ENCODE measurements at places on chromosomes 5 and 9. TPM values are rescaled to one million over a fixed set of nuclear protein-coding genes. Genes with fewer than 3 reads are reported as not detected.
A peak's percentile ranks its signal among the peaks of the same experiment; 100 is the strongest.

DNA sequence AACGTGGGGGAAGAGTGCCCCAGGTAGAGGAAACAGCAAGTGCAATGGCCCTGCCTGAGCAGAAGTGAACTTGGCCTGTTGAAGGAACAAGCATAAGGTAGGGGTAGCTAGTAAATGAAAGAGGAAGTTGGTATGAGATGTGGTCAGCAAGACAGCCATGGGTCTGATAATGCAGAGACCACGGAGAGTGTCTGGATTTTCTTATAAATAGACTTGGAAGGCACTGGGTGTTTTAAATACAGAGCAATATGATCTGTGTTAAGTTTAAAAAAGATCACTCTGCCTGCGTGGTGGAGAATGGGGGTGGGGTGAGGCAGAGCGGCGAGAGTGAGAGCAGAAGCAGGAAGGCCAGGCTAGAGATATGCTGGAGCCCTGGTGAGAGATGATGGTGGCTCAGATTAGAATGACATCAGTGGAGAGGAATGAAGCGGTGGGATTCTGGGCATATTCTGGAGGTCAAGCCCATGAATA lies 4.2 kb downstream of the ADAM19 start:
- no peaks in the 10 kb centered on the region for H3K36me3 ChIP-seq
- peaks cover 10% of the 10 kb centered on the region for H3K4me1 ChIP-seq
- DNase-seq, result no peak

DNA sequence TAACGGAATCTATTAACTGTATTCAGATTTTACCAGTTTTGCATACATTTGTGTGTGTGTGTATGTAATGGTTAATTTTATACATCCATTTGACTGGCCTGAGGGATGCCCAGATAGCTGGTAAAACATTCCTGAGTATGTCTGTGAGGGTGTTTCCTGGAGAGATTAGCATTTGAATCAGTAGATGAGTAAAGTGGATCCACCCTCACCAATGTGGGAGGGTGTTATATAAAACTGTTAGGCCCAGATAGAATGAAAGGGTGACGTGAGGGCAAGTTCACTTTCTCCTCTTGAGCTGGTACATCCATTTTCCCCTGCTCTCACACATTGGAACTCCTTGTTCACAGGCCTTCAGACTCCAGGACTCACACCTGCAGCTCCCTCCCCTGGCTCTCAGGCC lies 88.7 kb downstream of the EMB start:
- H3K36me3 ChIP-seq, result peaks cover 3% of the 10 kb centered on the region
- H3K4me3 ChIP-seq, result no peak overlapping the region
- DNase-seq, result no peak

DNA sequence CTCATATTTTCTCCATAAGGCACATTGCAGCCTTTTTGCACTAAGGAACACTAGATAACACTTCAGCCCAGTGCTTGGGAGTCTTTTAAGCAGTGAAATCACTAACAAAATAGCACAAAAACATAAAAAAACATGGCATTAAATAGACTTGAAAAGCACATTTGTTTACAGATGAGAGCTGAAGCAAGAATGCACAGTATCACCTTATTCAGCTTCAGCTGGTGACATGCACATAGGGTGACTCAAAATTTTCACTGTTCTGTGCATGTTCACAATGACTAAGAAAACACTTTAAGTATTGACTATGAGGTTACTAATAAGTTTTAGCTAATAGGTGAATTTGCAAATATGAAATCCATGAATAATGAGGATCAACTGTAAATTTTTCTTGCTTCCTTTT lies 293.9 kb upstream of the TARS1 start:
- no peak for DNase-seq
- no peaks in the 10 kb centered on the region for H3K36me3 ChIP-seq
- H3K4me1 ChIP-seq, result no peaks in the 10 kb centered on the region
- H3K4me3 ChIP-seq, result no peak overlapping the region
- no peaks in the 10 kb centered on the region for H3K27me3 ChIP-seq

GRCh38 chr9:115637661-115638060 lies 515.9 kb upstream of the PAPPA start:
- DNase-seq, result no peak
- no peak overlapping the region for H3K4me3 ChIP-seq
- peaks cover 6% of the 10 kb centered on the region for H3K4me1 ChIP-seq
- H3K27me3 ChIP-seq, result no peaks in the 10 kb centered on the region

GRCh38 chr5:1795931-1796330 lies 3.7 kb downstream of the MRPL36 start:
- H3K4me3 ChIP-seq, result no peak overlapping the region
- peaks cover 5% of the 10 kb centered on the region for H3K4me1 ChIP-seq
- H3K36me3 ChIP-seq, result no peaks in the 10 kb centered on the region
- H3K27ac ChIP-seq, result no peak overlapping the region
- no peaks in the 10 kb centered on the region for H3K27me3 ChIP-seq

DNA sequence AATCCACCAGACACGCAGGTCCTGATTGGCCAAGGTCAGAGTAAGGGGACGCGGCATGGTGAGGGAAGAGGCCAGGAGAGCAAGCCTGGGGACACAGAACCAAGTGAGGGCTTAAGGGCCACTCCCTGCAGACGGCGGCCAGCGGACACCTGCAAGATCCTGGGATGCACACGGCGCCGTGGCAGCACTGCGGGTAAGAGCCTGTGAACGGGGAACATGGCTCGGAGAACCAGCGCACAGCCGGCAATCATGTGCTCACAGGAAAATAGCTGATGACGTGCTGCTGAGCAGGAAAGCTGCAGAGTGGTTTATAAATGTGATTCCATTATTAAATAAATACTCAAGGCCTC lies 27.0 kb upstream of the NSMF start:
- DNase-seq, result no peak
- no peaks in the 10 kb centered on the region for H3K4me1 ChIP-seq
- H3K27me3 ChIP-seq, result no peaks in the 10 kb centered on the region
- H3K27ac ChIP-seq, result no peak overlapping the region
- no peaks in the 10 kb centered on the region for H3K36me3 ChIP-seq
- no peak overlapping the region for H3K4me3 ChIP-seq

GRCh38 chr9:76772686-76773445 lies 8.6 kb downstream of the PCA3 start:
- no peaks in the 10 kb centered on the region for H3K27me3 ChIP-seq
- H3K4me3 ChIP-seq, result no peak overlapping the region
- H3K36me3 ChIP-seq, result no peaks in the 10 kb centered on the region
- no peak for DNase-seq
- H3K4me1 ChIP-seq, result no peaks in the 10 kb centered on the region

- no peaks in the 10 kb centered on the region for H3K27me3 ChIP-seq
- DNase-seq, result no peak
- peaks cover 11% of the 10 kb centered on the region for H3K4me1 ChIP-seq
- H3K36me3 ChIP-seq, result no peaks in the 10 kb centered on the region
- H3K27ac ChIP-seq, result no peak overlapping the region
Measured at GRCh38 chr9:123620239-123620638, 264.2 kb downstream of the CRB2 start.

DNA sequence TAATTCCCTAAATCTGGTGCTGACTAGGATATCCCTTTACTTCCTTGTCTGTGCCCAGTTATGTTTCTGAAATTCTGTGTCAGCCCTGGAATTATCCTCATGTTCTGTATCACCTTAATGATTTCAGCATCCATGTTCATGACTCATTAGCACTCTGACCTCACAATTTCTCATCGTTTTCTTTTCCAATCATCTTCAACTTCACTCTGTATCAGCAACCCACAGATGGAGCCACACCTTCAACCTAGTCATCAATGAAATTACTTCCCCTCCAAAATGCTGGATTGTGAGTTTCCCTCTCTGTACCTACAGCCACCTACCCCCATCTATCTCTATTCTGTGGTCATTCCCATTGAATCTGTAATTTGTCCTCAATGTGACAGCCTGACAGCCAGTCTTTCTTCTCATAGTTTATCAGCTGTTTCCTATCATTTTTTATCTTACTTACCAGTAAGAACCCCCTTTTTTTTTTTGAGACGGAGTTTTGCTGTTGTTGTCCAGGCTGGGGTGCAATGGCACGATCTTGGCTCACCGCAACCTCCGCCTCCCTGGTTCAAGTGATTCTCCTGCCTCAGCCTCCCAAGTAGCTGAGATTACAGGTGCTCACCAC lies 3.1 kb upstream of the IL6ST start:
- DNase-seq, result no peak
- H3K4me1 ChIP-seq, result peaks cover 9% of the 10 kb centered on the region
- H3K27me3 ChIP-seq, result no peaks in the 10 kb centered on the region
- H3K27ac ChIP-seq, result no peak overlapping the region
- H3K4me3 ChIP-seq, result no peak overlapping the region

- no peak overlapping the region for H3K4me3 ChIP-seq
- no peaks in the 10 kb centered on the region for H3K4me1 ChIP-seq
- no peak for DNase-seq
- H3K36me3 ChIP-seq, result no peaks in the 10 kb centered on the region
- H3K27ac ChIP-seq, result no peak overlapping the region
Measured at GRCh38 chr5:81147011-81147885, 85.9 kb upstream of the CKMT2 start.

DNA sequence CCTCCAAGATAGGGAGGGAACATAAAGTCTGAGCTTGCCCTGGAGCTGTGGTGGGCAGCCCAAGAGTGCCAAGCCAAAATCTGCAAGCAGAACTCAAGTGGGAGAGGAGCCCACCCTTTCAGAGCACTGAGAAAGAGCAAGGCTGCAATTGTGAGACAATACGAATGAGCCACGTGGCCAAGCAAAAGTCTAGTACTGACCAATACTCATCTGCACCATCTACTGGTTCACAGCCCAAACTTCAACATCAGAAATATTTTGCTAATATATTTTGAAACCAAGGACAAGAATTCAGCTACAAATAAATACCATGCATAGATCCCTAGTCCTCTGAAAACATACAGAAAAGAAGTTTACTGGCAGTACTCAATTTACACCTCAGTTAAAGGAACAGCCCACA lies 696.2 kb upstream of the COX7C start:
- no peaks in the 10 kb centered on the region for H3K4me1 ChIP-seq
- no peak overlapping the region for H3K27ac ChIP-seq
- H3K4me3 ChIP-seq, result no peak overlapping the region
- no peaks in the 10 kb centered on the region for H3K27me3 ChIP-seq
- DNase-seq, result no peak

GRCh38 chr9:126623667-126624478 lies 10.1 kb downstream of the LMX1B start:
- H3K4me3 ChIP-seq, result peak overlapping the region; percentile 1
- H3K4me1 ChIP-seq, result peaks cover 40% of the 10 kb centered on the region

Gene FOXD4
- not detected for total RNA-seq

Gene PCDHB10
- total RNA-seq, result 9.3 TPM

Gene WNT8A
- 0.25 TPM for total RNA-seq

- no peak overlapping the region for H3K27ac ChIP-seq
- no peaks in the 10 kb centered on the region for H3K27me3 ChIP-seq
- H3K36me3 ChIP-seq, result no peaks in the 10 kb centered on the region
- peaks cover 5% of the 10 kb centered on the region for H3K4me1 ChIP-seq
Measured at GRCh38 chr5:4642525-4642924, 497.6 kb upstream of the ADAMTS16 start.

Gene EIF4E1B
- 0.68 TPM for total RNA-seq

Gene IRX2
- 15.4 TPM for total RNA-seq

- no peaks in the 10 kb centered on the region for H3K27me3 ChIP-seq
- H3K4me3 ChIP-seq, result no peak overlapping the region
- peak overlapping the region; percentile 95 for H3K27ac ChIP-seq
- H3K36me3 ChIP-seq, result no peaks in the 10 kb centered on the region
Measured at GRCh38 chr9:136572003-136572827, 26.4 kb upstream of the NOTCH1 start.

DNA sequence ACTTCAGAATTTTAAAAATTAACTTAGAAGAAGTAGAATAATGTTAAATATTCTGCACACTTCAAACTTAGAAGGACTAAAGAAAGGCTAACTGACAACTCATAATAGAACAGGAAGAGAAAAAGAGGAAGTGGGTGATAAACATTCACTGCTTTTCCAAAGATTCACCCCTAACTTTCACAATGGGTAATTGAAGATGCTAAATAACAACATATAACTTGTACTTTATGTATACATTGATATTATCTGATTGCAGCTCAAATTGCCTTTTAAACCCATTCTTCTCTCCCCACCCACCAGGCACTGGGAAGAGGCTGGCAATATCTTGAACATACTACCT lies 376.6 kb downstream of the EFNA5 start:
- no peak overlapping the region for H3K4me3 ChIP-seq
- H3K27ac ChIP-seq, result no peak overlapping the region
- H3K27me3 ChIP-seq, result no peaks in the 10 kb centered on the region

Gene ZCCHC9
- 41.3 TPM for total RNA-seq

Gene WNK2
- 16.7 TPM for total RNA-seq

DNA sequence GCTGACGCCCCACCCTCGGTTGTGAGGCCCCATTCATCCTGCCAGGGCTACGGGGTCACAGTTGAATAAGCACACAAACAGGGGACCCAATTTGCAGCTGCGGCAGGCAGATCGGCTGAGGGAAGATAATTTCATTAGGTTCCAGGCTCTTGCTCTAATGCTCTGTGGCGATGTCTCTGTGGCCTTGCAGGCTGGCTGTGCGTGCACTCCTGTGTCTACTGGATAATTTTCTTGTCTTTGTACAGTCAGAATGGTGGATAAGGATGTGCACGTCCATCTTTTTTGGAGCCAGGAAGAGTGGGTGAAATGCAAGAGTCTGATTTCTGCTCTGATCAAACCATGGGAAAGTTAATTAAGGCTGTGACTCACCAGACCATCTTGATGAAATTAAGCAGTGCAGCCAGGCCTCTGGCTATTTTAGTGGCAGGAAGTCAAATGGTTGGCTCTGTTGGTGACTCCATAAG lies 39.2 kb downstream of the NSG2 start:
- H3K27me3 ChIP-seq, result peaks cover 21% of the 10 kb centered on the region
- no peak for DNase-seq
- H3K4me1 ChIP-seq, result peaks cover 9% of the 10 kb centered on the region
- H3K4me3 ChIP-seq, result no peak overlapping the region
- no peak overlapping the region for H3K27ac ChIP-seq

Measured in neural progenitor cell (in vitro differentiated cells).